Left cardiac atrium (tissue), 4 donors: ENCODE measurements at places on chromosomes 3 and 15. TPM values are rescaled to one million over a fixed set of nuclear protein-coding genes. Genes with fewer than 3 reads are reported as not detected.
A peak's percentile ranks its signal among the peaks of the same experiment; 100 is the strongest.

- no peak for DNase-seq
Measured at GRCh38 chr3:173411375-173411973, 13.9 kb downstream of the NLGN1 start.

DNA sequence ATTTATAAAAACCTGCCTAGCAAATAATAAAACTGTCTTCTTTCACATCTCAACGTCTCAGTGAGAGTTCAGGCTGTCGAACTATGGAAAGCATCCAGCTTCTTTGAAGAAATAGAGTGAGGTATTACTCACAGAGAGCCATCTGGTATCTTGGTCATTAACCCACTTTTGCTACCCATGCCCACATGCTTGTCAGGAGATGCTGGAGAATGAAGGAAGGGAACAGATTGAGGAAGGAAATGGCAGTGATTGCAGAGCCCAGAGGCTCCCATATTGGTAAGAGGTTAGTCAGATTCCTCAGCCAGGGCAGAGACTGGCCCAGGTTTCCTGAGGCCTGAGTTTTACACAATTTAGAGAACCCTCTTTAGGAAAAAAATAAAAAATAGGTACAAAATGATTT lies 119.1 kb downstream of the B3GALNT1 start:
- no peak for DNase-seq

GRCh38 chr3:155872904-155873646 lies 2.6 kb downstream of the GMPS start:
- DNase-seq: no peak

DNA sequence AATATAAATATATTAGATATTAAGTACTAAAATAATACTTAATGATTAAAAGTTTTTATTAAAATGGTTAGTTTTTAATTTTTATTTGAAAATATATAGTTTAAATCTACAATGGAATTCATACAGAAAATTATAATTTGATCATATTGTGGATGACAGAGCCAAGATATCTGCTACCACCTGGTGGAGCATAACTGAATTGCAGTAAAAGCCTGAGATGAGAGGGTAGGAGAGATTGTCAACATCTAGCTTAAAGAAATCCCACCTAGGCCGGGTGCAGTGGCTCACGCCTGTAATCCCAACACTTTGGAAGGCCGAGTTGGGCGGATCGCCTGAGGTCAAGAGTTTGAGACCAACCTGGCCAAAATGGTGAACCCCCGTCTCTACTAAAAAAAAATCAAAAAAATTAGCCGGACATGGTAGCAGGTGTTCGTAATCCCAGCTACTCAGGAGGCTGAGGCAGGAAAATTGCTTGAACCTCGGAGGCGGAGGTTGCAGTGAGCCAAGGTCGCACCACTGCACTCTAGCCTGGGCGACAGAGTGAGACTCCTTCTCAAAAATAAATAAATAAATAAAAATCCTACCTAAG lies 25.1 kb upstream of the CSTA start:
- DNase-seq: no peak

DNA sequence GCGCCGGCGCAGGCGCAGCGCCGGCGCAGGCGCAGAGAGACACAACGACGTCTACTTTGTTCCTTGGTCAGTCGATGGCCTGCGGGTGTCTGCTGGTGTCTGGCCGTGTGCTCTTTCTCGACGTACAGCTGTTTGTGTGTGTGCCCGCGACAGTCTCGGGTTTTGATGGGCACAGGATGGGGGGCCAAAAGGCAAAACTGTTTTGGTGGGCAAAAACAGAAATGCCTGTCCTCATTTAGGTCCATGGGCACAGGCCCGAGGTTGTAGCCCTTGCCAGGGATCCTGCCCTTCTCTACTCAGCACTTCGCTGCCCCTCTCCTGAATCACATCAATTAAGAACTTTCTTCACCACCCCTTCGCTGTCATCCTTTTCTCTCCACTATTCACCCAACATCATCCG lies 184.8 kb upstream of the CHL1 start:
- peak; percentile 22 for DNase-seq

DNA sequence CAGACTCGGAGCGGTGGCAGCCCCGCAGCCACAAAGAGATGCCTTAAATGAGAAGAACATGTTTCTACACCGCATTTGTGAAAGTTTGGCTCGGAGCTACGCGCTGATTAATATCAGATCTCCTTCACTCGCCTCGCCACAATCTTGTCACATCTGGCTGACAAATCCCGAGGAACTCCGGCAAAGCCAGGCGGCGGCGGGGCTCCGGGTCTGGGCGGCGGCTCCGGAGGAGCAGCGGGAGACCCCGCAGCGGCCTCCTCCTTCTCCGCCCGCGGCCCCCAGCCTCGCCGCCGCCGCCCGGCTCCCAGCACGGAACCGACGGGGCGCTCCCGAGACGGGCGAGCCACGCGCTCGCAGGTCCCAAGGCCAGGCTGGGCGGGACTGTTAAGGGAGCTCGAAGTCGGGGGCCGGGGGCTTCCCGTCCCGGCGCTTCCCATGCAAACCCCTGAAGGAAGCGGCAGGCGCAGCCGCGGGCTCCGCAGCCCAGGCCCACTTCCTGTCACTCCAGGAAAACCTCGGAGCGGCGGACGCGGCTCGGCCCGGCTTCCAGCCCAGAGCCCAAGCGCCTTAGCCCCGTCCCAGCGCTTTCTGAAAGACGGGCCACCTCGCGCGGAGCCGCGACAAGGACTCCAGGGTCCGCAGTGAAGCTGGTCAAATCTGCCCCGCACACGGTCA lies 1.2 kb downstream of the BNC1 start:
- DNase-seq: peak; percentile 50

DNA sequence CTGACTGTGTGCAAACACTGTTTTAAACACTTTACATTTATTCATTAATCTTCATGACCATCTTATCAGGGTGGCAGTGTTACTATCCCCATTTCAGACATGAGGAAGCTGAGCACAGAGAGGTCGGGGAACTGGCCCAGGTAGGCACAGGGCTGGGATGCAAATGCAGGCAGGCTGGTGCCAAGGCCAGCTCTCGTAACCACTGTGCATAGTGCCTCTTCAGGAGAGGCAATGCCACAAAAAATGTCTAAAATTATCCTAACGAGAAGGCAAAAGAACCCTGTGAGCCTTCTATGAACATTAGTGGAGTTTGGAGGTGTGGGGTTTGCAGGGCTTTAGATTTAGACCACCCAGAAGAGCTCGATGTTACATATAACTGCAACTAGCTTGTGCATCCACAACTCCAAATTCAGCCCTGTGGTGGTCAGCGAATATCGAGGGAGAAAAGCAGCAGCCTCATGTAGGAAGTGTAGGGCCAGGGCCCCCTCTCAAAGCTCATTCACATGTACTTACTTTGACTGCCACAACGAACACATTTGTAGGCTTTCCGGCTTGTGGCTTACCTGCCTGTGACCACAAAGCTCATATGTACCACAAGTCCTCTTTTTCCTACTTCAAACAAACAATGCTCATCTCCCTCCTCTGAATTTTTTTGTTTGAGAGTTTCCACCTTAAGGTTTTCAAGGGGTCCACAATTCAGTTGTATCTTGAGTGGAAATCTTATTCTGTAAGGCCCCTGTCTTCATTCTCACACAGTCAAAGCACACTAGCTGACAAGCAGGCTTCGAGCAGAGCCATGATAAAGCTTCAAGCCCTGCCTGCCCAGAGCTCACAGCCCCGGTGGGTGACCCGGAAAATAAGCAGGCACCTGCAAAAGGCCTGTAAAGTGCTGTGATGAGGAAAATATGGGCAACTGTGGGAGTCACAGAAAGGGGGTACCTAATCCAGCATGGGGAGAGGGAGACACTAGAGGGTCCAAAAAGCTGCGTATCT lies 722.9 kb upstream of the CFAP20DC start:
- DNase-seq: no peak

The ZNF774 gene
- 3.6 TPM for total RNA-seq

The SPINK8 gene
- not detected for total RNA-seq

The SAXO2 gene
- total RNA-seq: 3.1 TPM

The CDCP1 gene
- 1.3 TPM for total RNA-seq

The CLDN18 gene
- 47.9 TPM for total RNA-seq
